A549 treated with RU486 at 1 μM for 4 hours (cell line): ENCODE measurements at places on chromosomes 7 and 10. TPM values are rescaled to one million over a fixed set of nuclear protein-coding genes. Genes with fewer than 3 reads are reported as not detected.

WAC gene
- total RNA-seq = 51.6 to 79.6 TPM (median 74.0 TPM) in 5 replicates

CTAGE4 gene
- 0.05 TPM in 1 of 5 replicates, not detected in the others for total RNA-seq

ARMC3 gene
- 0.34 to 1.2 TPM (median 0.73 TPM) in 5 replicates for total RNA-seq

MACC1 gene
- not detected in 5 replicates for total RNA-seq

HOXA2 gene
- total RNA-seq = 0.77 to 1.4 TPM (median 0.98 TPM) in 5 replicates
